Stimulated activated CD4-positive, alpha-beta T cell treated with anti-CD3 and anti-CD28 coated beads, TNF-alpha, amount 100 ng/mL, for 1 hour (primary cell): ENCODE measurements at places on chromosomes 11 and 22.

DNA sequence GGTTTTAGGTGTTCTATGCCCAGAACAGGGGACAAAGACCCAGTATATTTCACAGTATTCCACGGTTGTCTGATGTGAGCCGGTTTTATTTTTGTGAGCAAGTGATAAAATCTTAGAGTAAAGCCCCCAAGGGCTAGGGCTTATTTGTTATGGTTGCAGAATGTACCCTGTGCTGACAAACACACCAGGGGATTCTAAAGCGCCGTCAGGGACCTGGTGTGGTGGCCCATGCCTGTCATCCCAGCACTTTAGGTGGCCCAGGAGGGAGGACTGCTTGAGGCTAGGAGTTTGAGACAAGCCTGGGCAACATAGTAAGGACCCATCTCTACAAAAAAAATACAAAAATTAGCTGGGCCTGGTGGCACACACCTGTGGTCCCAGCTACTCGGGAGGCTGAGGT, 22.8 kb downstream of the MRPL21 start:
- no peak for DNase-seq

- no peak for DNase-seq
These were observed 6.4 kb downstream of the MMP12 start for GRCh38 chr11:102868339-102868738.

DNA sequence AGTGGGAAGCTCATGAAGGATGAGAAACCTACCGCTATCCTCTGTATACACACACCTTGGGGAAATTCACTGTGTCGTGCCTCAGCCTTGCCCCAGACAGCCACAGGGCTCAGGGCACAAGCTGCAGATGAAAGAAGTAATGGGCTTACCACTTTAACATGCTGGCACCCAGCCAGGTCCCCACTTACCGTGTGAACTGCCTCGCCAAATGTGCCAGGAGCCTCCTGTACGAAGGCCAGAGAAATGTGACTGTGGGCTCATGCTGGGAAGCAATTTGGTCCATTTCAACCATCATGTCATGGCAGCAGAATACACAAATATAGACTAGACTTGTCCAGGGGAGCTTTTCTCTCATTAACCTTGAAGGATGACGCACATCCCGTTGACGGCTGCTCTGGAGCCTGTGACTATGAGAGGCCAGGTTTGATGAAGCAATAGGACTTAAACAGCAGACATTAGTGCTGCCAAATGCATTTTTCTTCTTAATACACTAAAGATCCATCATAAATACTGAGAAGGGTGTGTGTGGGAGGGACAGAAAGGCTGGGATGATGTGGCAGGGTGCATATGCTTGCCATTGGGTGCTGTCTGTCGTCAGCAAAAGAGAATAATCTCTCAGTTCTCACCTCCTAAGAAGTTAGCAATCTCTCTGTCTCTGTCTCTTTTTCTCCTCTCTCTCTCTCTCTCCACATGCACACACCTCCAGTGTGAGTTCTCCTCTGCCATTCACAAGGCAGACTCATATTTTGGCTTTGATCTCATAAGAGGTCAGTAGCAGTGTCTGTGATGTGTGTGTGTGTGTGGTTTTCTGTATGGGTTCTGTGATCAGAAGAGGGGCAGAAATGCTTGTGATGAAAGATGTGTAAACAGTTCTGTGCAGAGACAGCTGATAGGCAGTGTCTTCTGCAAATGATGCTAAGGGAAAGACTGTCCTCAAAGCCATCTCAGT, 142.4 kb downstream of the KIRREL3 start:
- DNase-seq: no peak

- DNase-seq: no peak
These were observed 1427.1 kb downstream of the LRRC4C start for GRCh38 chr11:40032331-40032730.

- no peak for DNase-seq
These were observed 127.8 kb downstream of the CHST1 start for GRCh38 chr11:45537614-45538013.

GRCh38 chr11:117932947-117933346, 3.7 kb upstream of the TMPRSS13 start:
- DNase-seq: no peak

DNA sequence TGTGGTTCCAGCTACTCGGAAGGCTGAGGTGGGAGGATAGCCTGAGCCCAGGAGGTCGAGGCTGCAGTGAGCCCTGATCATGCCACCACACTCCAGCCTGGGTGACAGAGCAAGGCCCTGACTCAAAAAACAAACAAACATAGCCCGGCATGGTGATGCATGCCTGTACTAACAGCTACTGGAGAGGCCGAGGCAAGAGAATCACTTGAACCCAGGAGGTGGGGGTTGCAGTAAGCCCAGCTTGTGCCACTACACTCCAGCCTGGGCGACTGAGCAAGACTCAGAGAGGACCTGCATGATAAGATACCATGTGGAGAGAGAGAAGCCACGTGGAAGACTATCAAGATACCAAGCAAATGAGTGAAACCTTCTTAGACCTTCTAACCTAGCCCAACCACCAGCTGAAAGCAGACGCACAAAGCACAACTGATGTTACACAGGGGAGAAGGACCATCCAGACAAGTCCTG, 36.1 kb downstream of the AMBRA1 start:
- no peak for DNase-seq

- peak; percentile 68 for DNase-seq
These were observed 511 bp upstream of the CLCF1 start for GRCh38 chr11:67373648-67374570.

GRCh38 chr22:35517207-35517606, 23.4 kb upstream of the RASD2 start:
- DNase-seq: no peak

DNA sequence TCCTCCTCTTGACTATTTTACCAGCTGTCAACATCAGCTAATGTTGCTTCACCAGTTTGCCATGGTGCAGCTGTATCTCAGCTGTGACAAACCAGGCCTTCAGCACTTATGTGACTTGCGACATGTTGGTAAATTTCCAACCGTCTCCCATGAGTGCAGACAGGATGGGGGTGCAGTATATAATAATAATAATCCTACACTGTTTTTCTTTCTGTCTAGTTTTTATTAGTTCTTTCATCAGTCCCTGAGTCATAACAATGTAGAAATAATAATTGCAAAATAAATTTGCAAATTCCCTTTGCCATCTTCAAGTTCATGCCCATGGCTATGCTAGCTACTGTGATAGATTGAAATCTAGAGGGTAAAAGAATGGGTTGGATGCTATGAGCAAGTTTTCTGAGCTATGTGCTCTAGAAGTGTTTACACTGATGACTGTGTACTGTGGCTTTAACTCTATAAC, 4.9 kb downstream of the MMP13 start:
- DNase-seq: no peak

DNA sequence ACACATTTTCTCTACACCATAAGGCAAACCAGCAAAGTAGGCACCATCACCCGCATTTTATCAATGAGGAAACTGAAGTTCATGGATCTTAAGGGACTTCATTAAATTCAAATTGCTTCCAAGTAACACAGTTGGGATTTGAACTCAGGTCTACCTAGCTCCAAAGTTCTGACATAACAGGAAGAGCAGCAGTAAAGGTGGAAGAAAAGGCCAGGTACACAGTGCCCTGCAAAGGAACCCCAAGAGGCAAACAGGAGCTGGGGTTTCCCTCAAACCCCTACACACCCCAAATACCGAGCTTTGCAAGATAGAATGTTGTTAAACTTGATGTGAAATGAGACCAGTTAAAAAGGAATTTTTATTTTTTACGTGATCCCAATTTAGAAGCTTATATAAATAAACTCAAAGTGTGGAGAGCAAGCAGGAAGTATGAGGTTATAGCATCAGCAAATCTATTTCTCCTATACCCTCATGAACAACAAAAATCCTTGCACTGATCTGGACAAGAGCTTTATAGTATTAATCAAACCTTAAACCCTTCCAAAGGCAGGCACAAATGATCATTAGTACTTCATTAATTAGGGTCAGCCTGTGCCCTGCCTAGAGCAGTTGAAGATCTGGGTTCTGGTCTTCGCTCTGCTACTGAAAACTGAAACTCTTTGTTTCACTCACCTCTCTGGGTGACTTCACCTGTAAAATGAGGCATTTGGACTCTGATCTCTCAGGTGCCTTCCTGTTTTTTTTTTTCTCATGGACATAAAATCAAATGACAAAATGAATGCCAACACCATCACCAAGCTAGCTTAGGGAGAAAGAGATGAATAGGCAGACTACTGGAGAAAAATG, 36.5 kb downstream of the SYTL2 start:
- no peak for DNase-seq

GRCh38 chr11:17593466-17594245, 46.6 kb downstream of the OTOG start:
- DNase-seq: no peak

DNA sequence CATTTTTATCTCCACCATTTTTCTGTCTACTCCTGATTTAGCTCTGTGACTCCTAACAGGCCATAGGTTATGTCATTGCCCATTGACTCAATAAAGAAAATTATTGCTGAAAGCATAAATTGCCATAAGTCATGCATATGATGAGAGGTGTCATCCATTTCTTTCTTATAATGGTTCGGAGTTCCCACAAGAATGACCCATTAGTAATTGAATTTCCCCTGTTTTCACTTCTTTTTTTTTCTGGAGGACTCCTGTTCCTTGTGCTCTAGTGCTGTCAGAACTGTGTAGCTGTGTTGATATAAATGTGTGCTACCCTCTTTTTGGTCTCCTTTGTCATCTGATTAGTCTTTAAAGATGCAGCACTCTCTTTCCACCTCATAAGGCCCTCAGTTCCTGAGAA, 22.9 kb upstream of the CARD18 start:
- DNase-seq: no peak
